NCI-H1930 (cell line): ENCODE measurements at places on chromosomes 2 and 18.

DNA sequence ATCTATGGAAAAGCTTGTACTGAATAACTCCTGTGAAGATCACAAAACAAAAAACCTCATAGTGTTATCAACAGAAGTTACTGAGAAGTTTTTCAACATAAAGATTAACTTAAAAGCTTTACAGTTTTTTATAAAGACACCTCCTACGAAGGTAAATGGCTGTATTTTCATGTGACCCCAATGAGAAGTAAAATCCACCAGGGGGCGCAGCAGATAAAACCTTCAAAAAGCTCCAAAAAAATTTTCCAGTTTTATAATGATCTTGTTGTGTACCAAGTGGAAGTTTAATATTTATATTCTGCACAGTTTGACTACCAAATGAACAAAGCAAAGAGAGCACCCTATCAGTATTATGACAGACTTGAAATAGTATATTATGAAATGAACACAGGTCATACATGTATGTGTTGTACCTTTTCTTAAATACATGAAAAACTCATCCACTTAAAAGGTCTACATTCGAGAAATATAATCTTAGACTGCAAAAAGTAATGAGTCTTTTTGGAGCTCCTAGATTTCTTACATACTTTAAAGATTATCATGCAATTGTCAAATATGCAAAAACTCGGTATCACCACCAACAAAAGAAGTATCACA is 38.5 kb downstream of the PNO1 start:
- peak; percentile 18 for DNase-seq

DNA sequence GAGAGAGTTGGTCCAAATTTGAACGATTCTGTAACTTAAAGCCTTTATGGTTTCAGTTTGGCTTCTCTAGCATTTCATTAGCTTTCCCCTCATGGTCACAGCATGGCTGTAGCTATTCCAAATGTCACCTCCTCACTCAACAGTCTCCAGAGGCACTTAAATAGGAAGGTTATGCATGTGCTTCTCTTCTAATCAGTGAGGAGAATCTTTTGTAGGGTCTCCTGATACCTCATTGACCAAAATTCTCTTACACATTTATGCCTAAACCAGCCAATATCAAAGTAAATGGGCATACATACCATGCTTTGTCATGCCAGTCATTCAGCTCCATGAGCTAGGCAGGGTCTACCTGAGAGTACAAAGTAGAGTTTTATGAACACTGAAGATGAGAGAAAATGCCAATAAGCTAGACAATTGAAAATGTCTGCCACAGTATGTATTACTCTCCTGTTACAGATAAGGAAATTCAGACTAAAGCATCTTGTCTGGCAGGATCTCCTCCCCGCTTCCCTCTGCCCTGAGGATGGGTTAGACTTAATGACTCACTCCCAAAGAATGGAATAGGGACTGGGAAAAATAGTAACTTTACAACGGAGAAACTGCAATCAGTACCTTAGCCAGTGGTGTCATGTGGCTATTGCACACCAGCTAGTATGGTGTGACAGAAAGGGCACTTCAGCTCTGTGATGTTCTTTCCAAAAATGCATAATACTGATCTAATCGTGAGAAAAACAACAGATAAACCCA is 15.4 kb downstream of the DSG2 start:
- no peak for DNase-seq

GRCh38 chr2:33577084-33577483 is 22.0 kb downstream of the FAM98A start:
- no peak for DNase-seq

GRCh38 chr2:74461187-74462053 is 3.2 kb downstream of the WBP1 start:
- no peak for DNase-seq

DNA sequence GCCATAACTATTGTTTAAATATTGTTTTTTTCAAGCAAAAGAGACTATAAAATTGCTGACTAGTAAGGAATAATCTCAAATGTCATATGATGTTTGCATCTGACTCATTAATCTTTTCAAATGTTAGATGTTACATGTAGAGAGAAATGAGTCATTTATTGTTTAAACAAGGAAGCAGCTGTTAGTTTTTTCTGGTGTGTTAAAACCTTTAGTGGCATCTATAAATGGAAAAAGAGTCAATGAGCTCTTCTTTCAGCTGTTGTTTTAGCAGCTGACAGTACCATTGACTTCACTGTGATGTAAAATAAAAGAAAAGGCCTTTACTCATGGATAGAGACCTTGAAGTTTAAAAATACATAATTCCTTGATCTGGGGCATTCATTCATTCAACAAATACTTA is 1.8 kb upstream of the KLHL41 start:
- peak; percentile 8 for DNase-seq

DNA sequence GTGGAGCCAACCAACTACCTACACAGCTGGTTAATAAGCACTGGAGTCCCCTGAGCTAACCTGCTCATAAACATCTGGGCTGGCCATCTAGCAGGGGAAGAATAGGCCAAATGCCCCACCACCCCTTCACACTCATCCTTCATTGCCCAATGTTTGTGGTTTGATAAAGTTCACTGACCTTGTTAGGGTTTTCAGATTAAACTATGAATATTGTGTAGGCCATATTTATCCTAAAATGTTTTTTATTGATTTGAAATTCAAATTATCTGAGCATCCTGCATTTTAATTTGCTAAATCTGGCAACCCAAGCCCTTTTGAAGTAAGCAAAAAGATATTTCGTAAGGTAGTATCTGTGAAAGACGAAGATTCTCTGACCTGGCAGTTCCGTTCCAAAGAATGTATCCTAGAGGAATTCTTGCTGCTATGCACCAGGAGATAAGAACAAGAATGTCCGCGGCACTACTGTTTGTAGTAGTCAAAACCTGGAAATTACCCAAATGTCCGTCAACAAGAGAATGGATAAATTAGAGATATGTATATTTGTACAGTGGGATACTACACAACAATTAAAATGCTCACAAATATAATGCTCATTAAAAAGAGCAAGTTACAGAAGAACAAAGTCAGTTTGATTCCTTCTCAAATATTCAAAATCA is 5.8 kb upstream of the TLK1 start:
- no peak for DNase-seq

DNA sequence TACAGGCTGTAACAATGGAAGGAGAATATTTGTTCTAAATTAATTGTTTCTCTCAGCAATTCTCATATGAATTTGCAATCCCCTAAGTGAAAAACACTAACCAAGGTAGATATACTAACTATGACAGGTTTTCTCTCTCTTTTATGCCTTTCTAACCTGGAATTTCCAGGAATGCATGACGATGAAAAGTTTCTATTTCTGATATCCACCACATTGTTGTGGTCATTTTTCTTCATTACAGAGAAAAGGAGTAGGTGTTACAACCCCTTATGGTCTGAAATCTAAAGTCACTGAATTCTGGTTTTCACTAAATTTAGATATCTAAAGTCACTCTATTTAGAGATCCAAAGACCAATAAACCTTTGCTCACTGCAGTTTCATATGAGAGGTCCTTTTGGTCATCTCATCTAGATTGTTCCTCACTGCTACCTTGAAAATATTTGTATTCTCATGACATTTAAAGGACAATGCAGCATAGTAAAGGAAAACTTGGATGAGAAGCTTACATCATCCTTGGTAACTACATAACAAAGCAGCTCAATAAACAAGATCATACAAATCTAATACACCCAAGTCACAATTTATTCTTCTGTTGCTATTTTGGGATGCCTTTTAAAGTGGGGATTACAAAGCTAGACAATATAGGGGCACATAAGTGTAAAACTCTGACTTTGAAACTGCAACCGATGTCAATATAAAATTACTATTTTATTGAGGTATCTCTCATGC is 85.8 kb downstream of the TCF4 start:
- DNase-seq, result no peak

DNA sequence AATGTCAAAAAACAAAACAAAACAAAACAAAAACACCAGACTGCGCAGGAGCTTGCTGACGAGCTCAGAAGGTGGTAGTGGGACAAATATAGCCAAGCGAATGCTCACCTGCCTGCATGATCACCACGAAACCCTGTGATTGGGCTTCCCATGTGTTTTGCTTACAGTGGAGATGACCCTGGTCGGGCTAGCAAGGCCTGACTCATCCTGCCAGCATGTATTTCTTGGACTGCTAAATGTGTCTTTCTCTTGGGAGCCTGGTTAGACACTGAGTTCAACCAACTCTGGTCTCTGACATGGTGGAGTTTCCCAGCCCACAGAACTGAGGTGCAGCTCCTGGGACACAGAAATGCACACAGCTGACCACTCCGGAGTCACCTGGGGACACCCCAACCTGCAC is 30.7 kb upstream of the DUSP2 start:
- DNase-seq, result no peak

GRCh38 chr2:206477296-206477695 is 34.0 kb downstream of the ADAM23 start:
- DNase-seq, result no peak

DNA sequence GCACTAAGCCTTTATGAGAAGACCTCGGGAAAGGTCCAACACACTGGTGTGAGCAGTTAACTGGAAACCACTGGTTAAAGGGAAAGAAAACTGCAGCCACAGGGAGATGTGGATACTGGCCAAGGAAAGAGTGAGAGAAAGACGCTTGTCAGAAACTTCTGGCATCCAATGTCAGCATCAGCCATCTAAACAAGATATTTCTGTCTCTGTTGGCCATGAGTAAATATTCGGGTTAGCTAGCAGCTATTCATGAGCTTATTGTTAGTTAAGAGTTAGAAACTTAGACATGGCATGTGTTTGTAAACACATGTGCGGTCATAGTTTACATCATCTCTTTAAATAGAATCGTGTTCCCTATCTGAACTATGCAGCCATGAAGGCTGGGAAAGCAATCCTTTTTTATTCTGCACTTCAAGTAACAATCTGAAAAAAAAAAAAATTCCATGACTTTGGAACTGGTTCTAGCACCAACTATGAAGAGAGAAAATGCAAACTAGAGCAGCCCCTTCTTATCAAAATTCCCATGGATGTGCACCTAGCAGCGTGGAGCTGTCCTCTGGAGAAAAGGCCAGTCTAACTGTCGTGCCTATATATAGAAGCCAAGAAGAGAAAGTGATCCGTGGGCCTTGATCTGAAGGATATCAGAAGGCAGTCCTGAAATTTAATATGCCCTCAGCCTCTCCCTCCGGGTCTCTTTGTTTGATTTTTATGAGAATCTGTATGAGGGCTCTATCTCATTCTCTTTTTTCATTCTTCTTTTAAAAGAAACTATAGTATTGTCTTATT is 84.0 kb upstream of the RFX8 start:
- no peak for DNase-seq

- DNase-seq, result no peak
Observed at GRCh38 chr2:170202437-170202836, 24.5 kb downstream of the MYO3B start.

DNA sequence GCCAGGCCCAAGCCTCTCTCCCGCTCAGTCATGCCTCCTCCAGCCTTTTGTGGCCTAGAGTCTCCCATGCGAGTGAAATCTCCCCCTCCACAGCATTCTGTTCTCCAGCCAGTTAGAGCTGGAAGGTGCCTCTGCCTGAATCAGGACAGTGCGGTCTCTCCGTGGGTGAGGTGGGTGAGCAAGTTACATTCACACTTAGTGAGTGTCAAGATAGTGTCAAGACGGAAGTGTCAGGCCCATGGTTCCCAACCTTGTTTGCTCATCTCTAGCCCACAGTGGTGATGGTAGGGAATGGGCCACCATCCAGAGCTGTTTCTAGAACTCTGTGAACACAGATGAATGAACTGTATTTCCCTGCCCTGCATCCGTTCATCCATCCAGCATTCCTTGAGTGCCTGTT is 59.5 kb downstream of the LPIN1 start:
- DNase-seq, result no peak

DNA sequence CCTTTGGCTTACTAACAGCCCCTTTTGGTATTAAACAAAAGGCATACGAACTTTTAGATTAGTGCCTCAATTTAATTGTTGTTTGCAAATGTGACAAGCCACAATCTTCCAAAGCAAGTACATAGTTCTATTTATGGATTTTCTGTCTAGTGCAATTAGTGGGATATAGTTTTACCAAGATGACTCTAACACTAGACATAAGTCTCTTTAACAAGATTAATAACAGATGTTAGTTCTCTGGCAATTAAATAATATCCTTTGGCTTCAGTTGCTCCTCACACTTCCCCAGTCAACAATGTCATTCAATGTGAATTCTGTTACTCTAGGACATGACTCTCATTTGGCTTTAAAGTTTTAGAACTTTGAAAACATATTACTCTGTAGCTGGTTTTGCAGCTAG is 16.7 kb upstream of the MC4R start:
- DNase-seq, result no peak

- DNase-seq, result no peak
Observed at GRCh38 chr2:41722668-41723369, 325.0 kb upstream of the PKDCC start.

DNA sequence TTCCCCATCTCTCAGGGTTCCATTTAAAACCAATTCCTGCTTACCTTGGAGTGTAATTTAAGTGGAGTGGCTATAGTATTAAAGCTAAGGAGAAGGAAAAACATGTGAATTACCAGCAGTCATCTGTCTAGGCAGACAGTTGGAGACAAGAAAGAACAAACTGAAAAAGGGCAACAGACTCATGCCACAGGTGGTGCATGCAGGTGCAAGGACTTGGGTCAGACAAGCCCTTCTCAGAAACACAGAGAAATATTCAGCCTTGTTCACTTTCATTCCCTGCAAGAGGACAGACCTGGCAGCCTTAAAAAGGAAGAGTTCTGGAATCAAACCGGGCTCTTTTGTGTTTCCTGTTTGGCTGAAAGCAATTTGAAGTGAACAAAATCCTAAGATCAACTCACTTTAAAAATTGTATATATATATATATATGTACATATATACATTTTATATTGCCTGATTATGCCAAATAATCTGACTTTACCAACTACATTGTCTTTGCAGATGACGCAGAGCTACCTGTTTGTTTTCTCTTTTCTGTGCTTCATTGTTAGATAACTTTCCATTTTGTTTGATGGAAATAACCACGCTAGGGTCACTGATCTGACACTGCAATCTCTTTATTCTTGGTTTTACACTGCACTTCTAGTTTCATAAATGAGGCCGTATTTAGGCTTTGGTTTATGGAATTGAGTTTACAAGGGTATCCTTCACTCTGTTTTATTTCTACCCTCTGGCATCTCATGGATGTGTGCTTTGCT is 35.1 kb upstream of the VPS54 start:
- DNase-seq, result no peak

DNA sequence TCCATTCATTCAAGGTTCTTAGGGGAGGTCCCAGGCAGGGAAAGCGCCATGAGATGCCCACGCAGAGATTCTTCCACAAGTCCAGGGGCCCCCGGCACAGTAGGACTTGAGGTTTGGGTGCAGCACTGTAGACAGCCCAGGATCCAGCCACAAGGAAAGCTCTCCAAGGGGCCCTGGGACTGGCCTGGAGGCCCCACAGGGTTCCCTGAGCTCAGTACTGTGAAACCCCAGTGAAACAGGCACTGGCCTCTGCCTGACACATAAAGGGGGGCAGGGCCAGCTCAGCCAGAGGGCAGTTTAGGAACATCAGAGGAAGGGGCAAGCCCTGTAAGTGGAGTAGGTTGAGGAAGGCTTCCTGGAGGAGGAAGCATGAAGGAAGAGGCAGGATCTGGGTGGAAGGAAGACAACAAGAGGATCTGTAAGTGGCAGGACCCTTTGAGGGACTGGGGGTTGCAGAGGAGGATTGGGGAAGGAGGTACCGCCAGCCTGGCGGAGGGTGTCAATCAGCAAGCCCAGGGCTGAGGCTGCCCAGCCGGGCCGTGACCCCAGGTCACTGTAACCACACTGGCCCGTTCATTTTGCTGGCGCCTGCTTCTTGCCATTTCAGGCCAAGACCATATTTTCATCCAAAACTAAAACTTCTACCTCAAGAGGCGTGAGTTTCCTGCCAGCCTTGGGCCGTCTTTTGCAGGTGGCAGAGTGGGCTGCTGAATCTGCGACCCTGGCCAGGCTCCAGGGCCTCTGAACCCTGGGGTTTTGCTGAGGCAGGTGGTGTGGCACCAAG is 175.2 kb downstream of the SMAD7 start:
- DNase-seq, result no peak

GRCh38 chr2:122697415-122697814 is 942.0 kb downstream of the TSN start:
- no peak for DNase-seq
